ENCODE measurements at places on chromosomes 5 and 9. TPM values are rescaled to one million over a fixed set of nuclear protein-coding genes. Genes with fewer than 3 reads are reported as not detected.

DNA sequence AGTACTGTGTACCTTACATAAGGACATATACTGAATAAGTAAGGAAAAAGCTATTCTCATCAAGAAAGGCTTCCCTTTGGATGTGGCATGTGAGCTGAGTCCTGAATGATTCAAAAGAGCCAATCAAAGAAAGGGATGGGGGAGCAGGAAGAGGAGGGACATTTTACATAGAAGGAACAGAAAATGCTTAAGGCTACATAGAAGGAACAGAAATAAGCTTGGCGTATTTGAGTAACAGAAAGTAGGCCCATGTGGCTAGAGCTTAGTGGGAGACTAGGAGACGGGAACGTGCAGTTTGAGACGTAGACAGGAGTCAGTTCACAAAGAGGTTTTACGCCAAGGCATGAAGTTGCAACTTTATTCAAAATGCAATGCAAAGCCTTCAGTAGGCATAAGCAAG lies 126.3 kb downstream of the CEMIP2 start:
- DNase-seq, result no peak

- DNase-seq, result no peak
Measured at GRCh38 chr9:27400334-27400880, 103.5 kb upstream of the EQTN start.

DNA sequence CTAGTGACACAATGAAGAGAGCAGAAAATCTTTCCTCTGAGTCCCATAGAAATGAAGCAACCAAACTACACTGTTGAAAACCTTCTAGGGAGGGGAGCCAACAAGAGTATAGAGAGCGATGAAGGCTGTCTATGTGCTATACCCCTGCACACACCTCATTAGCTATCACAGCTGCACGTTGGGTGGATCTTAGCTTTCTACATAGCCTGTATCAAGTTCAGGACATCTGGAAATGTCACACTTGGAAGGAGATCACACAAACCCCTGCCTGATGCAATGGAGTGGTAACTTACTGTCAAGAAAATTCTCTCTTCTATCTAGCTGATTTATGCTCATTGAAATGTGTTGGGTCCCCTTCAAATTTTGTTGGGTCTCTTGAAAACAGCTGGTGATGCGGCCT lies 127.0 kb upstream of the NTRK2 start:
- DNase-seq, result no peak

IFNE gene
- not detected for total RNA-seq

FBXL7 gene
- not detected for total RNA-seq

Measured in CD8-positive, alpha-beta T cell (primary cell).